ENCODE measurements at places on chromosomes 1 and 21.
A peak's percentile ranks its signal among the peaks of the same experiment; 100 is the strongest.

- DNase-seq: peak; percentile 44
Observed at GRCh38 chr1:203172184-203173010, 3.2 kb downstream of the MYBPH start.

- DNase-seq: no peak
Observed at GRCh38 chr1:31745096-31745945, 18.8 kb downstream of the ADGRB2 start.

DNA sequence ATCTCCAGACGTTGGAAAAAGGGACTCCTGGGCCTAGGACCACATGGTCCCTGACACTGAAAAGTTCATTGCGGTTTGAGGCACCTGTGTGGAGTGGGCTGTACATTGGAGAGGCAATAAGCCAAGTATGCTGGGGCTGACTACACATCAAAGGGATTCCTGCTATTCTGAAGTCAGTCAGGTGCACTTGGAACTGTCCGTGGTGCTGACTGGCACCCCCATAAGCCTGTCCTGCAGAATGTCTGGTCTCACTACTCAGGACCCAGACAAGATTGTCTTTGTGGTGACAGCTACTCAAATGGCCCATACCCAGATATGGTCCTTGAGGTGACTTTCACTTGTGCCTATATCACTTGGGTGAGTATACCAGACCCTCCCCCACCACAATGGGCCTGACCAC lies 150.6 kb downstream of the RWDD3 start:
- peak; percentile 46 for DNase-seq

- DNase-seq: peak; percentile 62
Observed at GRCh38 chr1:30525971-30526651, 197.3 kb downstream of the MATN1 start.

- no peak for DNase-seq
Observed at GRCh38 chr1:41109310-41110197, 88.0 kb upstream of the SLFNL1 start.

DNA sequence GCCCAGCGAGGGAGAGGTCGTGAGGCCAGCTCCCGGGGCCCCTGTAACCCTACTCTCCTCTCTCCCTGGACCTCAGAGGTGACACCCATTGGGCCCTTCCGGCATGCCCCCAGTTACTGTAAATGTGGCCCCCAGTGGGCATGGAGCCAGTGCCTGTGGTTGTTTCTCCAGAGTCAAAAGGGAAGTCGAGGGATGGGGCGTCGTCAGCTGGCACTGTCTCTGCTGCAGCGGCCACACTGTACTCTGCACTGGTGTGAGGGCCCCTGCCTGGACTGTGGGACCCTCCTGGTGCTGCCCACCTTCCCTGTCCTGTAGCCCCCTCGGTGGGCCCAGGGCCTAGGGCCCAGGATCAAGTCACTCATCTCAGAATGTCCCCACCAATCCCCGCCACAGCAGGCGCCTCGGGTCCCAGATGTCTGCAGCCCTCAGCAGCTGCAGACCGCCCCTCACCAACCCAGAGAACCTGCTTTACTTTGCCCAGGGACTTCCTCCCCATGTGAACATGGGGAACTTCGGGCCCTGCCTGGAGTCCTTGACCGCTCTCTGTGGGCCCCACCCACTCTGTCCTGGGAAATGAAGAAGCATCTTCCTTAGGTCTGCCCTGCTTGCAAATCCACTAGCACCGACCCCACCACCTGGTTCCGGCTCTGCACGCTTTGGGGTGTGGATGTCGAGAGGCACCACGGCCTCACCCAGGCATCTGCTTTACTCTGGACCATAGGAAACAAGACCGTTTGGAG lies 23.7 kb upstream of the TNFRSF1B start:
- no peak for DNase-seq

DNA sequence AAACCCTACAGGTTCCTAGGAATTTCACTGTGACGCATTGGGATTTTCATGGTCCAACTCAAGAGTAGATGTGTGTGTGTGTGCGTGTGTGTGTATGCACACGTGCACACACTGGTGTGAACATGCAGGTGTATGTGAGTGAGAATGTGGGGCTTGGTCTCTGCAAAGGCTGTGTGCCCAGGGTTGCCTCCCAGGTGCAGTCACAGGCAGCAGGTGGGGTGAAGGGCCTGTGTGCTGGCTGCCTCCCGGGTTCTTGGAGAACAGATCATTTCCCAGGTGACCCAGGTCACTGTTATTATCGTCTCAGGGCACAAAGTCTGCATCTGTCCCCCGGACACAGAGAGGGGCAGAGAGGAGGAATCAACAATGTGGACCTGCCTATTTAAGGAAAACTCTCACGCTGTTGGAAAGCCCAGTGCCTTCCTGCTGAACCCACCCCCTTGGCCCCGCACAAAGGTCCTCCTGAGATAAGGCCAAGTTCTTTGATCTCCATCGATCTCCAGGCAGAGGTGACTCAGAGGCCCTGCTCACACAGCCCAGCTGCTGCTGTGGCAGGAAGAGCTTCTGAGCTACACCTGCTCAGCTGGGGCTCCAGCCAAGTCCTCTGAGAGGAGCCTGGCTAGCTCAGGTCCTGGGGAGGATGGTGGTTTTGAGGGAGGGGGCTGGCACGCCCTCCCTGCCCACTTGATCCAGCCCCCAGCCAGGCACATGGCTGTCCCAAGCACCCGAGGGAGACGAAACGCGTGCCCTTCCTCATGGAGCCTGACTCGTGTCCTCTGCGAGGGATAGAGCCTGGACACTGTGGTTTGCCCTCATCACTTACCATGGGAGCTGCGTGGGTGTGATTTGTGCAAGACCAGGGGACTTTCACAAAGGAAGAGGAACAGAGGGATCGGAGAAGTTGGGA lies 134.0 kb upstream of the ARHGEF16 start:
- DNase-seq: peak; percentile 18

DNA sequence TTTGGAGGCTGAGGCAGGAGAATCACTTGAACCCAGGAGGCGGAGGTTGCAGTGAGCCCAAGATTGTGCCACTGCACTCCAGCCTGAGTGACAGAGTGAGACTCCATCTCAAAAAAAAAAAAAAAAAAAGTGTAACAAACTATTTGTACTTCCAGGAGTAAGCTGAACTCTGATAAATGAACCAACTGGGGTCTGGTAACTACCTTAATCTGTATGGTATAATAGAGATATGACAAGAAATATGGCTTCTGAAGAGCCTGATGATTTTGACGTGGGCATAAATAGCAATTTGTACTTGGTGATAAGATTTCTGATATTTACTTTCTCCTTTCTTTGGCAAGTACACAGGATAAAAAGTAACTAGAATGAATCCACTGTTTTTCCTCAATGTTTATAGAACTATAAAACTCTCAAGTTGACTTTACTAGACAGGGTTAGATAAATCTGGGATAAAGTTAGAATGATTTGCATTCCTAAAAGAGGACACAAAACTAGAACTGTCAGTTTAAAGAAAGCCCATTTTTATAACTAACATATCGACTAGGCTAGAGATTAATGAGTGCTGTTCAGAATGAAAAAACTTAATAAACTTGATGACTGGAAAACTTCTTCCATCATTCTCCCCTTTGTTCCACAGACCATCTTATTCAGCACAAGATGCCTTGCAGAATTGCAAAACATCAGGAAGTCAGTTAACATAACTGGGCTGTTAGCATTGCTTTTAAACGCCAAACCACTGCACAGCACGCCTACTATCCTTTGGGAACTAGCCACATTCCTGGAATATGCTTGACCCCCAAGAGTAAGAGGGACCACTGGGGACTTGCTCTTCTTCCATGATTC lies 51.5 kb upstream of the EDARADD start:
- peak; percentile 11 for DNase-seq

DNA sequence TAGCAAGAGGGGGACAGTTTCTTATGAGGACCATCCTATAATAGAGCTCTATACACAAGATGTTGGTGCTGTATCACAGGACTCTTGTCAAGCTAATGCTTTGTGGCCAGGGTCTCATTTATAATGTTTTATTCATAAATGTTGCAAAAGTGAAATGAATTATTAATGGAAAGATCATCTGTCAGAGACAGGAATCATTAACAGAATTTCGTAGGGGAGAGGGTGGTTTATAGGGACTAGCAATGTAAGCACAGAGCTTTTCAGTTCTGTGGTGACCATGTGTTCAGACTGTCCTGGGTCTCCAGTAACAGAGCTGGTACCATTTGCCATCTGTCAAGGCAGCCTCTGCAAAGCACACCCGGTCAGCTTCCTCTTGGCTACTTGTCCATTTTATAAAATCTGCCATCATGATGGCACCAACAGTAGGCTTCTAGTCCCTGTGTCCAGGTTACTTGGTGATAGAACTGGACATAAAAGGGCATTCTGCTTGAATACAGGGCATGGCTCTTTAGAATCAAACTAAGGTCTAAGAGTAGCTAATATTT lies 36.2 kb downstream of the LPAR3 start:
- DNase-seq: no peak

- no peak for DNase-seq
Observed at GRCh38 chr1:51293898-51294515, 36.4 kb downstream of the TTC39A start.

GRCh38 chr21:30482130-30482529 lies 2.0 kb upstream of the KRTAP19-1 start:
- DNase-seq: no peak

- no peak for DNase-seq
Observed at GRCh38 chr1:41444785-41445184, 39.7 kb downstream of the EDN2 start.

DNA sequence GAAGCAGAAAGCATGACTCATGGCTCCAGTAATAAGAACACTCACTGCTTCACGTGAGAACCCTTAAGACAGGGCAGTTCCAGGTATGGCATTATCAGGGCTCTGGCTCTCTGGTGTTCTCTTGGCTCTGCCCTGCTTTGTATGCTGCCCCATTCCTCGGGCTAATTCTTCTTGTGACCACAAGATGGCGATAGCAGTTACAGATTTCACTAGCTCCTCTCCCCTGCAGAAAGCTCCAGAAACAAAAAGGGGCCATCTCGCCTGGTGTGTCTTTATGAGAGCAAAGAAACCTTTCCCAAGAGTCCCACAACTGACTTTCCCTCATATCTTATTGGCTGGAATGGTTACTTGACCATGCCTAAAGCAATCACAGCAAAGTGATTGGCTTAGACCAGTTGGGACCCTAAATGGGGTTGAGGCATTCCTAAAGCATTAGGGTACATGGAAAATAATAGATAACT lies 60.1 kb downstream of the F3 start:
- peak; percentile 76 for DNase-seq

- DNase-seq: no peak
Observed at GRCh38 chr1:162868972-162869371, 8.0 kb upstream of the CCDC190 start.

DNA sequence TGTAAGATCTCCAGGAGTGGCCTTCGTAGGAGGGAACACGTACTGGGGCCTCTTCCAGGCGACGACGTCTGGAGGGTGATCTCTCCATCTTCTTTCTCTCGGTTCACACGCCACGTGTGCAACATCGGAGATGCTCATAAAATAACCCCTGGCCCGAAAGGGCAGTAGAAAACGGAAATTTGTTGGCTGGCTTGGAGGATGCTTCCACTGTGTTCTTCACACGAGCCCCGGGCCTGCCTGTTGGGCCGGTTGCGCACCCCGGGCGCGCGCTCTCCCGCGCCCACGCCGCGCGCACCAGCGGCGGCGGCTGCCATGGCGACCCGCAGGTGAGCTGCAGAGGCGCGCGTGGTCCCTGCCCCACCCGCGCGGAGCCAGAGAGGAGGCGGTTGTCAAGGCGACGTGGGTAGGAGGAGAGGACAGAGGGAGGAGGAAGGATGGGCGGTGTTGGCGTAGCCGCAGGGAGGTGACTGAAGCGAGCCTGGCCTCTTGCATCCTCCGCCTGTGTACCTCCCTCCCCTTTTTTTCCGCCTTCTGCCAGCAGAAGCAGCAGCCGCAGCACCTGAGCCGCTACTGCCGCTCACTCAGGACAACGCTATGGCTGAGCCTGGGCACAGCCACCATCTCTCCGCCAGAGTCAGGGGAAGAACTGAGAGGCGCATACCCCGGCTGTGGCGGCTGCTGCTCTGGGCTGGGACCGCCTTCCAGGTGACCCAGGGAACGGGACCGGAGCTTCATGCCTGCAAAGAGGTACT lies at the start of gene ELAPOR1:
Gene ELAPOR1, plus strand, starts transcription at position 526 of the 752 bp plus-strand sequence. Its CDS starts 69 bp downstream, at position 595.
- no peak for DNase-seq

- DNase-seq: peak; percentile 79
Observed at GRCh38 chr1:235068158-235069121, 60.2 kb downstream of the TOMM20 start.

- no peak for DNase-seq
Observed at GRCh38 chr21:34619841-34620665, 5.1 kb upstream of the RCAN1 start.

DNA sequence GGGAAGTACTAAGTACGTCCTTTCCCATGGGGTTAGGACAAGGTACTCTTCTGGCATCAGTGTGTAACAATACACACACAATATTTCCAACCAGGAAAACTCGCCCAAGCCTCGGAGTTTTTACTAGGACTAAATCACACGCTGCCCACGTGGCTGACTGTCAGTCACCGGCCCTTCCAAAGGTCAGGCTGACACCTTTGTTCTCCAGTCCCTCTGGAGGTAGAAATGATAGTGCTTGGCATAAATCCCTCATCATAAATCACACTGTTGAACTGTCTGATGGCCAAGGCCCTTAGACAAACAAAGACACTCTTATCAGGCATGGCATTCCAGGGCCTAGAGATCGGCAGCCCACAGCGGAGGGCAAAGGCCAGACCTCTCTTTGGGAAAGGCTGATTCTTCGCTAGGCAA lies 16.9 kb upstream of the SLAMF9 start:
- DNase-seq: peak; percentile 82

DNA sequence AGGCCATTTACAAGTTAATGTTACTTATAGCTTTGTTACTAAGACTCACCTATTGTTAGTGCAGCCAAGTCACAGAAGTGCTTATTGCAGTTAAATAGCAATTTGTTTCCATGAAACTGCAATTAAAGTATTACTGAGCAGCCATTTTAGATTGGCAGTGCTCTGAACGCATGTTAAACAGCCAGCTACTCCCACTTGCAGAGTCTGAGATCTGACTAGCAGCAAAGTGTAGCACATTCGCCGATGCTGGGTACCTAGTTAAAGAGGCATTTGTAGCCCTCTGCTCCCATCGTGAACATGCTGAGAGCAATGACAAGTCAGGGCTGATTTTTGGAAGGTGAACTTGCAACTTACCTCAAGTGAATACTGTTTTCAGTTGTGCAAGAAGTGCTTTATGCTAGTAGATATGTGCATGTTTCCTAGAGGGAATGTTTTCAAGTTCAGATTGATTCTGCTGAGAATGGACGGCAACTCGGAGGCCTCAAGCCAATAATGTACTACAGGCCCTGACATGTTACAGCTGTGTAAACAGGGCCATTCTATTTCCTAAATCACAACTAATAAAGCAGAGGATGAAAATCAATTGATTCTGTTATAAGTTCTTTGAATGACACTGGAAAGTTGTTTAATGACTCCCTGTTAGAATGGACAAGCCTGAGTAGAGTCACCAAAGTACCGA lies 19.8 kb downstream of the LMO4 start:
- DNase-seq: no peak

GRCh38 chr21:23017989-23018388 lies 2019.8 kb downstream of the NCAM2 start:
- DNase-seq: no peak

Data from LoVo (cell line).